ENCODE measurements at places on chromosomes 7 and 10.
A peak's percentile ranks its signal among the peaks of the same experiment; 100 is the strongest.

- peak; percentile 10 for DNase-seq
Observed at GRCh38 chr7:131328377-131329175, 900 bp downstream of the MKLN1 start.

- no peak for DNase-seq
Observed at GRCh38 chr10:119633538-119634218, 17.5 kb upstream of the BAG3 start.

DNA sequence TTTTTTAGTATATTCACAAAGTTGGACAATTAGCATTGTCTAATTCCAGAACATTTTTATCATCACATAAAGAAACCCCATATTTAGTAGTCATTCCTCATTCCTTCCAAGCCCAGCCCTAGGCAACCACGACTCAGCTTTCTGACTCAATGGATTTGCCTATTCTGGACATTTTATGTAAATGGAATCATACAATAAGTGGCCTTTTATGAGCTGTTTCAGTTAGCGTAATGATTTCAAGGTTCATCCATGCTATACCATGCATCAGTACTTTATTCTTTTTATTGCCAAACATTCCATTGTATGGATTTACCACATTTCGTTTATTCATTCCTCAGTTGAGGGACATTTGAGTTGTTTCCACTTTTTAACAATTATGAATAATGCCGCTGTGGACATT is 249.2 kb downstream of the DYNC1I1 start:
- DNase-seq = no peak

DNA sequence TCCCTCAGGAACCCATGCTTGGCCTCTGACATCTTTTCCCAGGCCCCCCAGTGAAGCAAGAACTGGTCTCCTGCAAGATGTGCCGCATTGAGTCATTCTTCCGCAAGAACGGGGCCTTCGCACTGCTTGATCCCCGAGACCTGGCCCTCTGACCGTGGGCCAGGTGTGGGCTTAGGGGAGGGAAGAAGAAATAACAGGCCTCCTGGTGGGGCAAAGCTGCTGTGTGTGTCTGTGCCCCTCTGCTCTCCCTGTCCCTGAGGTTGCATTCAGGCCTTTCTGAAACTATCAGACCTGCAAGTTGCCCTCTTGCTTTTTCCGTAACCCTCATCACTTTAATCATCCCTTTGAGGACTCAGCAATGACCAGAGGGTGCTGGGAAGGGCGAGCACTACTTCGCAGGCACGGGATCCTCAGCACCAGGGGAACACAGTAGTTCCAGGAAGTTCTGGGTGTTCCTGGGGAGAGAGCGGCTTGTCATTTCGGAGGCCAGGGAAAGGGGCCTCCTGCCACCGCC is 6.0 kb downstream of the ATP6V1F start:
- no peak for DNase-seq

DNA sequence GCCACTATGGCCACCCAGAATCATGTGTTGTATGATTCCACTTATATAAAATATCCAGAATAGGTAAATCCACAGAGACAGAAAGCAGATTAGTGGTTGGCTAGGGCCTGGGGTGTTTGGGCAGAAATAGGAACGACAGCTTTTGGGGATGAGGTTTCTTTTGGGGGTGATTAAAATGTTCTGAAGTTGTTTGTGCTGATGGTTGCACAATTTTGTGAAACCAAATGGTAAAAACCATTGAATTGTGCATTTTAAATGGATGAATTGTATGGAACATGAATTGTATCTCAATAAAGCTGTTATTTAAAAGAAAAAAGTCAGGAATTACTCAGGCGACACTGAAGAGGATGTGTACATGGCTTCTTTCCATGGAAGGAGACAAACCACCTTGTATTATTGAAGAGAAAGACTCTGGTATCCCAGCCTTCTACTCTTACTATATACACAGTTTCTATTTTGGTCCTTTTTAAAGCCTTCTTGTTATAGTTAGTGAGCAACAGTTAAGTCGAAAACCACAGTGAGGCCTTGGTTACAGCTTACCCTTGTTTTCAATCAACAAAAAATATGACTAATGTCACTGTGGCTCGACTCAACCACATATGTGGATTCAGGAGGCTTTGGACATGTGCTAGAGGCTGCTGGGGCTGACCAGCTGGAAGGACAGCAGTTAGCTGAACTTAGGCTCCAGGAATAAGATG is 57.1 kb upstream of the KMT2E start:
- DNase-seq = peak; percentile 84

GRCh38 chr10:116716381-116716780 is 26.0 kb downstream of the HSPA12A start:
- DNase-seq = no peak

DNA sequence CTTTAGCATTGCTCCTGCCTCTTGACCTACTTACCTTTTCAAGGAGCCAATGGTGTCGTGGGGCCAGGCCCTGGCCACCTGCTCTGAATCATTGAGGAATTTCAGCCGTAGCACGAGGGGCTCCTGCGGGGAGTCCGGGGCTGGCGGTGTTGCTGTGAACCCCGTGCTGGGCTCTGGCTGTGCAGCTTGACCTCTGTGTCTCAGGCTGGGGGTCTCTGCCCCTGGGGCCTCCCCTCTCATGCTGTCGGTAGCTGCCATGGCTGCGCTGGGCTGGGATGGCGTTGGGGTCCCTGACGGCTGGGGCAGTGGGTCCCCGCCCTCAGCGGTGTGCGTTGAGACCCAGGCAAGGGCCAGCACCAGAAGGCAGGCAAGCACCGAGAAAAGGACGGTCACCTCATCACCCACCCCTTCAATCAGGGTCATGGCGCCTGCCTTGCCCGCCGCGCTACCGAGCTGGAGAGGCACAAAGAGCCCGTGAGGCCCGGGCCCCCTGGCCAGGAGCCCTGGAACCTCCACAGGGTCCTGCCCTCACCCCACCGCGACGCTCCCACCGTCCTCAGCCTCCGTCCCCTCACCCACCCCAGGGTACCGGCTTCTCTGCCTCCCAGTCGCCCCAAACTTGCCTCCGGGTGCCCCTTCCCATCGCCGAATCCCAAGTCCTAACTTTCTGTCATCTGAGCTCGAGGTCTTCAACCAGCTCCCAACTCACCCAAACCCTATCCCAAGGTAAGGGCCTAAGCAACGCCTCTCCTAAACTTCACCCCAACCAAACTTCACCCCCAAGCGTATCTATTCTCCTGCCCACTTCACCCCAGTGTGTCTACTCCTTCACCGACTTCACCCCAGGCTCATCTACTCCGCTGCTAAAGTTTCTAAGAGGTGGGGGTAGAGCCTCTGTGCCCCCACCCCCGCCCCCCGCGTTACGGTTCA is 887 bp downstream of the TMUB1 start:
- no peak for DNase-seq

DNA sequence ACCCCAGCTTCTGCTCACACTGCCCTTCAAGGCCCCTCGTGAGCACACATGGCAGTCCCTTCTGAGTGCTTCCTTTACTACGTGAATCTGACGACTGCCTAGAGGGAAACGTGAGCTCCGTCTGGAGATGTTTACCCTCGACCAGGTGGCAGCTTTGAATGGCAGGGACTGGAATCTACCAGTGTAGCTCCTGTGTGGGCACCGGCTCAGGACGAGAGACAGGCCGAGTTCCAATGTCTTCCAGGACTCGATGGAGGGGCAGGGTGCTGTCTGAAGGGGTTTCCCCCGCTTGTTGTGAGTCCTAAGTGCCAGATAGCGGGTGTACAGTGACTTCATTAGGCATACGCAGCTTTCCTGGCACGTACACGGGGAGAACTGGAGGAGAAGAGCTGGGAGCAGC is 229.9 kb downstream of the ADARB2 start:
- no peak for DNase-seq

DNA sequence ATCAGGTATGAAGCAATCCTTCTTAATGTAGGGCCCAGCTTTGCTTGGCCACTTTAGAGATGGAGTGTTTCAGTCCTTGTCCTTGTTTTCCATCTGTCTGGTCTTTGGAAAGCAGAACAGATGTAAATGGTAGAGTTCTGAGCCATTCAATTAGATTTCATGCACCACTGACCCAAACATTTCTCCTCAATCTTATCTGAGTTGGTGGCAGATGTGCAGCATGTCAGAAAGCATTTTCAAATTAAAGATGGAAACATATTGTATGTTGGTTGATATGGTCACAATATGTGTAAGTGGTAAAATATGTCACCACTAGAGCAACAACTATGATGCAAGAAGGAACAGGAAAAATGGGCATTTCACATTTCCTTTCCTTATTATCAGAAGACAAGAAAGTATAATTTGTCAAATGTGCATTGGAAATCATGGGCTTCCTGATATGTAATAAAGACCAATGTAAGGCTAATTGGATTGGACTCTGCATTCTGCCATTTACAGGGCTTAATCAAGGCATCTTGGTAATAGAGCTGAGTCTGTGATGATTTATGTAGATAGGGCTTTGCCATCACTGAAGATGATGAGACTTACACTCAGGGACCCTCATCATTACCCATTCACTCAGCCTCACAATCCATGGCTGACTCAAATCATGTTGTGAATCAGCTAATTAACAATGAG is 750.7 kb downstream of the NRG3 start:
- no peak for DNase-seq

- no peak for DNase-seq
Observed at GRCh38 chr10:113005380-113005779, 55.3 kb downstream of the TCF7L2 start.

- peak; percentile 18 for DNase-seq
Observed at GRCh38 chr10:121754666-121755065, 156.4 kb upstream of the FGFR2 start.

DNA sequence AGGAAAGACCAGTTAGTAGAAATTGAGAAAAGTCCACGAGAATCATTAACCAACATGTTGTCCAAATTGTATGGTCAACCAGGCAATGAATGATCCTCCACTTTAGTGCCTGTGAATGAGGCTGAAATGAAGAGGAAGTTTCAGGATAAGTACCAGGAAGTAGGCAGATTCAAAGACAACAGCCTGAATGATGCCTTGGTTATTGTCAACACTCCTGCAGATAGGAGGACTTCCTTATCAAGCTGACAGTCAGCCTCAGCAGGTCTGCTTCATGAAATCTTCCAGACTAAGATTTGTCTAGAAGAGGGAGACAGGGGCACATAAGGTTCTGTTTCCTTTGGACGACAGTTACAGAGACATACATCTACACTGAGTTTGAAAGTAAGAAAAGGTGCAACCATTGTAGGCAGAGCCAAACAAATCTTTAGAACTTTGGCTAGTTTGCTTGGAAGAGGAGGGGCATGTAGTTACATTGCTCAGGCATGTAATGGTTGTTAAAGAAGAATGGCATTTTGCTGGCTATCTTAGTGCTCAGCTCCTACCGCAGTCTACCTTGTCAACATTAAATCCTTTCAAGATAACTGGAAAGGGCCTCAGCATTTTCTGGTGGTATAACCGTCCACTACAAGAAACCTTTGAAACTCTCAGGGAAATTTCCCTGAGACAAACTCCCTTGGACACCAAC is 81.4 kb downstream of the ABI1 start:
- DNase-seq = no peak

GRCh38 chr10:78210976-78211375 is 177.3 kb downstream of the RPS24 start:
- DNase-seq = no peak

DNA sequence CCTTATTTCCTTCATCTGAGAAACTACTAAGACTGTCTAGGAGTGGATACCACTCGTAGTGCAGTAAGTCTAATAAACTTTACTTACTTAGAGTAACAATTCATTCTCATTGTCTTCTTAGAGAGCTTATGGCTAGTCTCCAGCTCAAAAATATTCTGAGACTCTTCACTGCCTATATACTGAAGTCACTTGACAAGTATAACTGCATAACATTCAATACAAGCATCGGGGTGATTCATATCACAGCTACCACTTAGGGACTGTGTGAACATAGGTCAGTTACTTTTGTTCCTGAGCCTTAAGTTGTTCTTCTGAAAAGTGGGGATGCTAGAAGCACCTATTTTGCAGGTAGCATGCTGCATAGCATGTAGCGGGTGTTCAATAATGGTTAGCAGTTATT is 111.0 kb downstream of the HTR7 start:
- DNase-seq = no peak

DNA sequence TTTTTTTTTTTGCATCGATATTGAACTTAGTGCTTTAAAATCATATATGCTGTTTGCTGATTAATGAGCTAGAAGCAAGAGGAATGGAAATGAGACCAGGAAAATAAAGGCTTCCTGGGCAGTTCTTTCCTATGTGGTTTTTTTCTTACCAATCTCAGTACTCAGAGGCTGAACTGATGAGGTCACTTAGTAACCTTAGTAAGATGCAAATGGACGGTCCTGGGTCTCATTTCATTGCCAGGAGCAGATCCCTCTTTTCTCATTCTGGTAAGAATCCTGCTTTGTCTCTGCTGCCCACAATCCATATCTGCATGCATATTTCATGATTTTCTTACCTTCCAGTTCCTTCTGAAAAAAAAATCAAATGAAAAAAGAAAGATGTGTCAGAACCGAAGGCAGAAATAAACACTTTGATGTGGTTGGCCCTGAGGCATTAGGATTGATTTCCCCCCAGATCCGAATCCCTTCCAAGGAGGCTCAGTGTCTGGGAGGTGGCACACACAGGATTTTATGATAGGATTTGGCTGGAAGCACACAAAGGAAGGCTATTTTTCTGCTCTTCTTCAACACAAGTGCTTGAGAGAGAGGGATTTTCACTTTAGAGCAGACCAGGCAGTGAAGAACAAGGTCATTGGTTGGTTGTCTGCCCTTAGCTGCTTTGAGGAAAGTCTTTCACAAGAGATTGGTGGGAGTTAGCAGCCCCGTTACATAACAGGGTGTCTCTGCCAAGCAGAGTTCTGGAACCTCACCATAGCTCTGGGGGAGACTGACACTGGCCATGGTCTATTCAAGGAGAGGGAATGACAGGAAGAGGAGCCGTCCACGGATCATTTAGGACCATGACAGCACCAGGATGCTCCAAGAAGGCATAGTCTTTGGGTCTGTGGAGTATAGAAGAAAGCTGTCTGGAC is 150.0 kb downstream of the CAMK1D start:
- no peak for DNase-seq

DNA sequence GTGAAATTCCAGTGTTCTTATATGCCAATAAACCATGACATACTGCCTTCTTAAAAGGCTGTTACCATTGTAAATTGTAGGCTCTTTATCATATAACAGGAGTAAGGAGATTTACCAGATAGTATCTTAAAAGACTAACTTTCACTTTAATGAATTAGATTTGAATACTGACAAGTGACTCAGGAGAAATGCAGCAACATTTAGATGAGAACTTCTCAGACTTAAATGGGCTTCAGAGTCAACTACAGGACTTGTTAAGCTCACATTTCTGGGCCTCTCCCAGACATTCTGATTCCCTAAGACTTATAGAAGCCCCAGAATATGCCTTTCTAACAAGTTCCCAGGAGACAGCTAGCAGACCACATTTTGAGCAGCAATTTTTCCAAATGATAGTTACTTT is 466.3 kb downstream of the ARL4A start:
- DNase-seq = no peak

- DNase-seq = no peak
Observed at GRCh38 chr7:31102151-31102972, 50.3 kb downstream of the ADCYAP1R1 start.

GRCh38 chr10:95605163-95605562 is 44.0 kb upstream of the SORBS1 start:
- no peak for DNase-seq

GRCh38 chr10:79385392-79385795 is 38.1 kb downstream of the PPIF start:
- no peak for DNase-seq

- no peak for DNase-seq
Observed at GRCh38 chr10:131576341-131577177, 265.0 kb upstream of the TCERG1L start.

GRCh38 chr7:98788966-98789365 is 80.8 kb downstream of the TMEM130 start:
- DNase-seq = no peak

GRCh38 chr10:105109164-105109563 is 468.1 kb downstream of the SORCS3 start:
- DNase-seq = no peak

Measured in GM12865 (cell line).